ENCODE measurements at places on chromosomes 12 and 14.

DNA sequence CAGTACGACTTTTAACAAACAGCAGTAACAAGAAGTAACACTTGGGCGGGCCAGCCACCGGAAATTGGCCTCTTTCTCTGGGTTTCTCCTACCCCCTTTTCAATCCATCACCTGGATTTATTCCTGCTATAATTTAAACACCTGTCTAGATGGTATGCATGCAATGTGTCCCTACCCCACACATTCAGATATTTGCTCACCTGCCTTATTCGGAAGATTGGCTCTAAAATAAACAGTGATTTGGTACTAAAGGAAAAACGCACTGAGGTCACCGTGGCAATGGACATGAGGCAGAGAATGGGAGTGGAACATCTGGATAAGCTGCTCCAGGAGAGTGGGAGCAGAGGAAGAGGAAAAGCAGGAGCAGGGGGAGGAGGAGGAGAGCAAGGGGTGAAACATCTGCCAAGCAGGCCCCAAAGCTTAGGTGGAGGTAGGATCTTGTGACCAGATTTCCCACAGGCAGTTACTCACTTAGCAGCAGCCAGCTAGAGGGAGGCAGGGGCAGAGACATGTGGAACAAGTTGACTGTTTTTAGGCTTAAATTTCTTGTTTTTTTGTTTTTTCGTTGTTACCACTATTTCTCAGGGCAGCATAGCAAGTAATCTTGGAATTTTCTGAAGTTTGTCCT, 150.9 kb downstream of the TTLL5 start:
- no peak for DNase-seq

DNA sequence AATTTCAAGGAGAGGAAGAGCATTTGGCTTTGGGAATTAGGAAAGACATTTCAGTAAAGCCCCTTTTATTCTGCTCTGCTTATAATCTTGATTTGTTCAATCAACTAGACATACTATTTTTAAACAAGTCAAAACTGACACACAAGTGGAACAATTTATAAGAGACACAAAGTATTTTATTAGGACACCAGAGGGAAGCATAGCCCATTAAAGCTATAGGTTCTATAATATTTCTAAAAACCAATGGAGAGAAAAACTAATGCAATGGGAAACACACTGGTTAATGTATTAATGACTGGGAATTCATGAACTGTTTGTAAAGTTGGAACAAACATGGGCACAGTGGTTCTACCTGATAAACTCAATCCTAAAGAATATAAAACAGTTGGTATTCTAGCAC, 15.3 kb upstream of the CERS5 start:
- no peak for DNase-seq

- DNase-seq, result no peak
These were observed 64.4 kb upstream of the TRHDE start for GRCh38 chr12:72207486-72208409.

- peak; percentile 29 for DNase-seq
These were observed 40.9 kb downstream of the TSHR start for GRCh38 chr14:80996049-80996901.

GRCh38 chr12:89960011-89960507, 251.4 kb upstream of the ATP2B1 start:
- no peak for DNase-seq

- peak; percentile 99 for DNase-seq
These were observed 726 bp upstream of the ZNF140 start for GRCh38 chr12:133080026-133080367.

GRCh38 chr12:5718073-5718472, 227.0 kb downstream of the ANO2 start:
- DNase-seq, result no peak

- DNase-seq, result no peak
These were observed 105.5 kb downstream of the GXYLT1 start for GRCh38 chr12:42039176-42039575.

GRCh38 chr12:15899282-15899870, 11.8 kb upstream of the DERA start:
- DNase-seq, result no peak

- no peak for DNase-seq
These were observed 68.2 kb downstream of the DRAM1 start for GRCh38 chr12:101945369-101946232.

GRCh38 chr12:92732216-92732615, 29.4 kb downstream of the PLEKHG7 start:
- no peak for DNase-seq

- no peak for DNase-seq
These were observed 98.7 kb downstream of the PHETA1 start for GRCh38 chr12:111270239-111270638.

GRCh38 chr12:130249376-130249775, 87.1 kb downstream of the FZD10 start:
- no peak for DNase-seq

GRCh38 chr12:96811083-96811482, 96.0 kb upstream of the NEDD1 start:
- no peak for DNase-seq

DNA sequence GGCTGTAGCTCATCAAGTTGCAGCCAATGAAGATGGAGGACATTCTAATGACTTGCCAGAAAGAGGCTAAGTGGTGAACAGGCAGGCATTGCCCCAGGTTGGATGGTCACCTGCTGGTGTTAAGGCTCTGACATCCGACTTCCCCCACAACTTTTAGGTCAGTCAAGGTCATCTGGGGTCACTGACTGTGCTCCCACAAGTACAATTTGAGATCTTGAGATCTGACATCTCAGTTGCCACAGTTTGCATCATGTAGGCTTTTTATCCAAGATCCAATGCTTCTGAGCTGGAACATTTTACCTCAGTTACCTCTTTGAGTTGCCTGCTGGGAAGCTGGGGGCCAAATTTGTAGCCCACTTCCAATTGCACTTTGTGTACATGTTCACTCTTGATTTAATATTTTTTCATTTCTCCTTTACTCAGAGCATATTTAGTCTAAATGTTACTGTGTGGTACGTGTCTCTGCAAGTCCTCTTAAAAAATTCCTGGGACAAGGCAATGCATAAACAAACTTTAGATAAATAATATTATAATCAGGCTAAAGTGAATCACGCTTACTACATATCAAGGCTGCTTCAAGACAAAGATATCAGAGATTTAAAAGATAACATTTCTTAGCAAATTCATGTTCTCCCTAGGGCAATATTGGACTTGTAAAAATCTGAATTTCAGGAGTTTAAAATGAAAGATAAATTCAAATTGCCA, 61.4 kb downstream of the SEL1L start:
- DNase-seq, result no peak

- DNase-seq, result no peak
These were observed 76.3 kb downstream of the CACNA1C start for GRCh38 chr12:2129076-2129475.

GRCh38 chr14:22412926-22413411, 176.1 kb downstream of the DAD1 start:
- DNase-seq, result no peak

- DNase-seq, result no peak
These were observed 38.0 kb downstream of the LTBP2 start for GRCh38 chr14:74574090-74574433.

DNA sequence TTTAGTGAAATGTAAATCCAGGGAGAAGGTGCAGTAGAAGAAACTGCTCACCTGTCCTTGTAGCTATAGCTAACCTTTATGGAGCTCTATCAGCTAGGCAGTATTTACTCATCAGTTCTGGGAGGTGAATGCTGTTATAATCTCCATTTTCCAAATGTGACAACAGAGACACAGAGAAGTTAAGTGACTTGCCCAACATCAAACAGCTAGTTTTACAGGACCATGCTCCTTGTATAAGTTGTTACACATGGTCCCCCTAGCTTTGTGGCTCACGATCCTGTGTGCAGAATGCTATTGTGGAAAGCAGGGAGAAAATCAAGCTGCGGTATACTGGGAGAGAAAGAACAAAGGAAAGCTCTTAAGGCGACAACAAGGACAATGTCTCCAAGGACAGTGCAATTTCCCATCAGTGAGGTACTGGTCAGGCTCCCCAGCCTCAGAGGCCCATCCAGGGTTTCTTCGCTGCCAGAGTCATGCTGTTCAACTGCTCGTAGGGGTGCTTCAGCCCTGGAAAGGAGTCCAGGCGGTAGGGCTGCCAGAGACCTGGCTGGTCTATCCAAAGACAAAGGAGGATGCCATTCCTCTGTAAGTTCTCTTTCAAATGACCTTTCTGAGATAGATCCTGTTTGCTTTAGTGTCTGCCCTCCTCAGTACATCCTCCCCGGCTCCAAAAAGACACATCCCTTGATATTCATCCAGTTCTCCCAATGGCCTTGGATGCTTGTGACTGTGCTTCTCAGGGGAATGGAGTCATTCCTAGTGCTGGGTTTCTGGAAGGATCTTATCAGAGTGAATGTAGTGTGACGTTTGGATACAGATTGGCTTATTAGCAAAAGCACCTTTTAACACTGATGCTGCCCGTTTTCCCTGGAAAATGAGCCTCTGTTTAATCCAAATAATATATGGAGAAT, 95.5 kb downstream of the ARF6 start:
- DNase-seq, result no peak

GRCh38 chr12:52074971-52075724, 4.4 kb upstream of the SMIM41 start:
- no peak for DNase-seq

- peak; percentile 4 for DNase-seq
These were observed 80.0 kb upstream of the DBX2 start for GRCh38 chr12:45130881-45131281.

DNA sequence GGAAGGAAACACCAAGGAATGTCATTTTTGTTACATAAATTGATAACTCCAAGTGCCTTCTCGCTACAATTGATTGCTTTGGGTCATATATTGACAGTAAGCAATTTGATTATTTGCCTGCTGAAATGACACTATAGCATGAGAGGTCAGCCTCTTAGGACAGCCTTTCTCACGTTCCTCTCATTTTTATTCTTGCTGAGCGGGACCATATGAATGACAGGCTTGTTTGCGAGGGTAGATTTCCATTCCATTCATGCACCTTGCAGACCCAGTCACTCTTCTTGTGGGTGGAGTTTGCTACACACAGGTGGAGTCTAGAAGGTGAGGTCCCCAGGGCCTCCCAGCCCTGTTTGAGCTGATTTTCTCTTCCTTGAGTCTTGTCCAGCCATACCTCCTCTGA, 27.3 kb downstream of the DAAM1 start:
- DNase-seq, result no peak

DNA sequence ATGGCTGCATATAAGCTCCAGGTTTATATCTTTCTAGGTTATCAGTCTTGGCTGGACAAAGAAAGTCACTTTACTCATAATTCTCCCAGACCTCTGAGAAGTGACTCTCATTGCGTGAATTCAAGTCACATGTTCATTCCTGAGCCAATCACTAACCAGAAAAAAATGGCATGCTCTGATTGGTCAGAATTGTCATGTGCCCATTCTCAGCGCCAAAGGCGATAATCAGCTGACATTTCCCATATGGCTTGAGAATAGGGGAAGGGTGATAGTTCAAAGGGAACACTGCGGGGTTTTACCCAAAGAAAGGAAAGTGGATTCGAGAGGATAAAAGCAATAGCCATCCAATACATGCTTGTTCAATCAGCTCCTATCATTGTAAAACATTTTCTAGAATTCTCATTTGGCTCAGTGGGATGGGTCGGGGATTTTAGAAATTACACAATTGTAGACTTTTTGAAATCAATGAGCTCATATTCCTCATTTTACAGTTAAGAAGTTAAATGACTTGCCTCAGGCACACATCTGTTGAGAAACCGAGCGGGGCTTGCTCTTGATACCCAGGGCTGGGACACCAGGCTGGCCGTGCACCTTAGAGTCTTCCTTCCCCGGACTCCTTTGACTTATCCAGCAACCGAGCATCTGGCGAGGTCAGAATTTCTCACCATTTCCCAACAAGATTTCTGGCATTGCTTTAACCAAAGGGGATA, 454.0 kb upstream of the TBX3 start:
- no peak for DNase-seq

GRCh38 chr12:75722714-75723200, 211.3 kb upstream of the KRR1 start:
- no peak for DNase-seq

DNA sequence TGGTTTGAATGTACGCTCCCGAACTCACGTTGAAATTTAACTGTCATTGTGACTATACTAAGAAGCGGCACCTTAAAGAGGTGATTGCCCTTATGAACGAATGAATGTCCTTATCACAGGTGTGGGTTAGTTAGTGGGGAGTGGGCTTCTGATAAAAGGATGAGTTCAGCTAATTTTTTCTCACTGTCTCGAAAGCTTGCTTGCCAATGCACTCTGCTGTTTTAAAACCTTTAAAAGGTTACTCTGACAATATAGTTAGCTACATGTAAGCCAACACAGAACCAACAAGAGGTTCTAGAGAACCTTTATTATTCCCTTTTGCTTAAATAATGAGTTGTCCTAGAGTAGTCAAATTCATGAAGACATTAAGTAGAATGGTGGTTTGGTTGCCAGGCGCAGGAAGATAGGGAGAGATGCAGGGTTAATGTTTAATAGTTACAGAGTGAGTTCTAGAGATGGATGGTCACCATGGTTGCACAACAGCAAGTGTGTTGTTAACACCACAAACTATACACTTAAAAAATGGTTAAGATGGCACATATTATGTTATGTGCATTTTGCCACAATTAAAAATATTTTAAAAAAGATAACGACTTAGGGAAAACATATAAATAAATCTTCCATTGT, 26.3 kb downstream of the RTN1 start:
- DNase-seq, result no peak

- no peak for DNase-seq
These were observed 810 bp downstream of the MARCHF9 start for GRCh38 chr12:57755454-57756372.

GRCh38 chr14:34628681-34629135, 1.2 kb downstream of the SNX6 start:
- DNase-seq, result no peak

GRCh38 chr12:96240656-96241055, 46.5 kb downstream of the ELK3 start:
- DNase-seq, result no peak

GRCh38 chr14:88364710-88365413, 20.6 kb upstream of the SPATA7 start:
- DNase-seq, result no peak

DNA sequence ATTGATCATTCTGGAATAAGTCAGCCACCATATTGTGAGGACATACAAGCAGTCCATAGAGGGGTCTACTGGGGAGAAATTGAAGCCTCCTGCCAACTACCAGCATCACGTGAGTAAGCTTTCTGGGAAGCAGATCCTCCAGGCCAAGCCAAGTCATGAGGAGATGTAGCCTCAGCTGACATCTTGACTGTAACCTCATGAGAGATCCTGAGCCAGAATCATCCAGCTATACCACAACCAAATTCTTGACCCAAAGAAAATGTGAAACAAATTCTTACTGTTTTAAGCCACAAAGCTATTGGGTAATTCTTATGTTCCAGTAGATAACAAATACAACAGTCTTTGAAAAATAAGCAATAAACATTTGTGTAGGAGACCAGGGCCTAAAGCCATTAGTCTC, 479.4 kb upstream of the DCN start:
- no peak for DNase-seq

DNA sequence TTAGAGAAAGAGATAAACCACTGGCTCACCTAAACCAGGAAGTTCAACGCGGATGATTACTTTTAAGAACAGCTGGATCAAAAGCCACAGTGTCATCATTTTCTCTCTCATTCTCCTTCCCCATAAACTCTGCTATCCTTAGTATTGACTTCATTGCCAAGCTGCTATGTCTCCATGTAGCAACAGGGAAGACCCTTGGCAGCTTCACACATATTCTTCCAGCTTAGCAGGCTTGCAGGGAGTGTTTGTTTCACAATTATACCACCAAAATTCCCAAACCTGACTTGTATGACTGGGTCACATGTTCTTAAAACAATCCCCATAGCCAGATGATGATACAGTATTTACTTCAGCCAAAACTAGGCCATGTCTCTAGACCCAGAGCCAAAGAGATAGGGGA, 235.5 kb downstream of the PAWR start:
- DNase-seq, result no peak

- DNase-seq, result no peak
These were observed 26.3 kb downstream of the RAB35 start for GRCh38 chr12:120090206-120090605.

All from smooth muscle cell of the brain vasculature (primary cell).